ENCODE measurements at places on chromosomes 2 and 18.

- DNase-seq: no peak
Observed at GRCh38 chr2:88600038-88600465, 27.2 kb downstream of the EIF2AK3 start.

GRCh38 chr2:215723631-215724011 is 287.8 kb upstream of the FN1 start:
- DNase-seq: no peak

- no peak for DNase-seq
Observed at GRCh38 chr18:49630246-49630699, 68.4 kb downstream of the LIPG start.

GRCh38 chr2:39584283-39584965 is 81.3 kb upstream of the TMEM178A start:
- DNase-seq: no peak

DNA sequence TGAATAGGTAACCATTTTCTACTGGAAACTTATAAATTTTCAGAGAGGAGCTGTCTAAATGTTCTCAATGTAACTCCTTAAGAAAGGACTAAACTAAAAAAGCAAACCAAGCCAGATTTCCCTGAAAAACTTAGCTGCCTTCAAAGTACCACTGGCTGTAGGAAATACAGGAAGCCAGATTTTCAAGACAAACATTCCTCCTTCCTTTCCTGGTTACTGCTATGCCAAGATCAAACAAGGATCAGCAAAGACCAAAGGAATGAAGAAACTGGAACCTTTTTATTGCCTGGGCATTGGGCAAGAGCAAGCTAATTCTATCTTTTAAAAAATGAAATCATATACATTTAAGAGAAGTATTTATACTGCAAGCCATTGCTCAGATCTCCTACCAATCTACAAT is 212.7 kb downstream of the DYM start:
- DNase-seq: no peak

- no peak for DNase-seq
Observed at GRCh38 chr2:30987566-30987965, 150.7 kb downstream of the GALNT14 start.

DNA sequence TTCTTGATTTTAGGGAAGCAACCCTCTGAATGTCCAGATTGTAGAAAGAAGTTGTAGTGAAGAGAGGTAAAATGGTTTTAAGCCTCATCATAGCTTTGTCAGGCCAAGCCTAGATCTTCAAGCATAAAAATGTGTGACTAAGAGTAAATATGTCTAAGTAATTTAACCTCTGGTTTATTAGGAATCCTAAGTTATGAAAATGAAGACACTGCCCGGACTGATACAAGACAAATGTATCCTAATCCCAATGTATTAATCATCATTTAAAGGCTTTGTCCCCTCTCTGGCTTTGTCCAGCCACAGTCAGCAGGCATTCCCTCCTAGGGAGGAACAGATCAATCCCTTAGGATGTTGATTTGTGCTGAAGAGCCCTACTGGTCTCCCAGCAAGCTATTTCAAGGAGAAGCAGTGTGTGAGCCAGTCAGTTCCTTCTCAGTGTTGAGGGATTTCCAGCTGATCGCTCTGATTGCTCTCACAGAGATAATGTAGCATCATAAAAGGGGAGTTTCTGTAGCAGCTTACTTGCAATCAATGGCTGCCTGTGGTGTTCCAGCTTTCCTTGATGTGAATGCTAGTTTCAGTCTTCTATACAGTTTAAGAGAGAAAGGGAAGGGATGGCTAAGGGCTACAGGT is 796.1 kb downstream of the EPHA4 start:
- DNase-seq: no peak

- DNase-seq: no peak
Observed at GRCh38 chr2:236512267-236512666, 57.4 kb upstream of the ACKR3 start.

GRCh38 chr18:25568986-25569385 is 217.0 kb upstream of the ZNF521 start:
- no peak for DNase-seq

DNA sequence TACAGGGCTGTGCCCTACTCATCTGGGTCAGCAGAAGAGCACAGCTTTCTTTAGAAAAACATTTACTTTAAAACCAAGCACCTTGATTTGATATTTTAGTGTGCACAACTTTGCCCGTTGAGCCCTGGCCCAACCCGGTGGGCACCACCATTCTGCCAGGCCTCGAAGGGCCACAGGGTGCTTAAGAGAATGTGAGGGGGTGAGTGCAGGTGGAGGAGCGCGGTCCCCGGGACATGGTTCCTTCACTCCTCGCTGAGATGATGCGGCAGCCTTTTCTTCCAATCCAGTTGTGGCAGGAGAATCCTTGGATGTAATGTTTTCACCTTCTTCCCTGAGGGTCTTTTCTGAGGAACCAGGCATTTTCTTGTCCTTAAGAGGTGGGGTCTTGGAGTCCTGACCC is 119.0 kb downstream of the RPIA start:
- DNase-seq: no peak

DNA sequence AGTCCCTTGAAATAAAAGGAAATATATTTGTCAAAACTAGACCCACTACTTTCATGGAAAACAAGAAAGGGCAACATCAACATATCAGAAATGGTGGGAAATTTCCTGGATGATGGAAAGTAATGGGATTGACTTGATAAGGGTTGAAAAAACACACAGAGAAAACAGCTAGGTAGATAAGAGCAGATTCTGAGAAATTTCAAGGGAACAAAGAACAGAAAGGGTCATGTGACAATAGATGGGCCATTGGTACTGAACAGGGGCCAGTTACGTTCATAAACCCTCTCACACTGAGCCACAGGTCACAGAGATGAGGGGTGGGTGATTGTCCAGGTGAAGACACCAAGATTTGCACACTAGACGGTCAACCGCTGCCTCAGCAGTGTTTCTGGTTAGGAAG is 98.7 kb downstream of the QPCT start:
- DNase-seq: no peak

DNA sequence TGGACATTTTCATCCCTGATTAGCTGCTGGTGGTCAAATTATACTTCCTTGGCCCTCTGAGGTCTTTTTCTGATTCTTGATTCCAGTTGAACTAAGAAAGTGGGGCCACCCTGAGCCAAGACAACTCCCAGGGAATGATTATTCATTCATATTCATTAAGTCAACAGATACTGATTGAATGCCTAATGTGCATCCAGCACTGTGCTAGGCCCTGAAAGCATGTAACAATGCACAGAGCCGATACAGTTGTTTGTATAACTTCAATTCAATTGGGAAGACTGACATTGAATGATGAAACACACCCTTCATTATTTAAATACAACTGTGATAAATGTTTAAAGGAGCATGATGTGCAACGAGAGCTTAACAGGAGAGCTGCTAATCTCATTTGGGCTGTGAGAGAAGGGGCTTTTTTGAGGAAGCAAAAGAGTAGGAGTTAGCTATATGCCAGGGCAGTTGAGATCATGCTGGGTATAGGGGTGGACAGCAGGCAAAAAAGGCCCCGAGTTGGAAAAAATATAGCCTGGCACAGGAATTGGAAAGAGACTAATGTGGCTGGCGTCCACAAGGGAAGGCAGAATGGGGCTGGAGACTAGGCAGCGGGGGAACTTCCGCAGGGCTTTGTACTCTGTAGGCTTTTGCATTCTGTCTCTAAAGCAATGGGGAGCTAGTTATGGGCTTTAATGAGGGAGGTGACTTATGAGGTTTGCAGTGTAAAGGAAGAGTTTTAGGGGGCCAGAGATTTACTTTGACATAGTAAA is 57.2 kb upstream of the ACVR1 start:
- no peak for DNase-seq

GRCh38 chr2:230758566-230759480 is 46.2 kb downstream of the CAB39 start:
- no peak for DNase-seq

DNA sequence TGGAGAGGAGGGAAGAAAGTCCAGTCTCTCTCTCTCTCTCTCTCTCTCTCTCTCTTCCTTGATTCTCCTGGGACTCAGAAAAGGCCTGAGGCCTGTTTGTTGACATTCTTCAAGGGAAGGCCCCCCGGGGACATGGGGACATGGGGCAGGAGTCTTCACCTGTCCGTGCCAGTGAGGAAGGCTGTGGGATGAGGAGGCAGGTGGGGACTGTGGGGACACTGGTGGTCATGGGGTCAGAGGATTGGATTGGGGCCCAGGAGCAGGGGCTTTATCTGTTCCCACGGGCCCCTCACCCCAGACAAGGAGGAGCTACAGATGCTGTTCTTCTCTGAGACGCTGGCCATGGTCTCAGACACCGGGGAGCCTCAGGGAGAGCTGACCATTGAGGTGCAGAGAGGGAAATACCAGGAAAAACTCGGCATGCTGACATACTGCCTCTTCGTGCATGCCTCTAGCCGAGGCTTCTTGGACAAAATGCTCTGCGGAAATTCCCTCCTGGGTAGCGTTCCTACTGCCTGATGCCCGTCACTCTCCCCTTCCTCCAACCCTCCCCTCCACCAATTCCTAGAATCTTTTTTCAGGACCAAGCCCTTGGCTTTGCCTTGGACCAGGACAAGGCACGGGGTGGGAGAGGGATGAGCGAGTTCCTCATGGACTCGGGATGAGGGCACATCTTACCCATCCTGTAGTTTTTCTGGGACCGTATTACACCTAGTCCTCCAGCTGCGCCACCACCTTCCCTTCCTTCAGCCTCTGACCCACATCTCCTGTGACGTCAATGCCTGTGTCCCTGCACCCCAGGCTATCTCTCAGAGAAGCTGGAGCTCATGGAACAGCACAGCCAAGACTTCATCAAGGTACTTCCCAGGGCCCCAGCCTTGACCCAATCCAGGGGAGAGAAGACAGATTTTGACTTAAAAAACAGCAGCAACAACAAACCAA is 850 bp downstream of the CATIP start:
- DNase-seq: no peak

- DNase-seq: no peak
Observed at GRCh38 chr2:138455691-138456090, 45.9 kb upstream of the SPOPL start.

GRCh38 chr2:33512112-33512511 is 35.7 kb downstream of the RASGRP3 start:
- DNase-seq: no peak

DNA sequence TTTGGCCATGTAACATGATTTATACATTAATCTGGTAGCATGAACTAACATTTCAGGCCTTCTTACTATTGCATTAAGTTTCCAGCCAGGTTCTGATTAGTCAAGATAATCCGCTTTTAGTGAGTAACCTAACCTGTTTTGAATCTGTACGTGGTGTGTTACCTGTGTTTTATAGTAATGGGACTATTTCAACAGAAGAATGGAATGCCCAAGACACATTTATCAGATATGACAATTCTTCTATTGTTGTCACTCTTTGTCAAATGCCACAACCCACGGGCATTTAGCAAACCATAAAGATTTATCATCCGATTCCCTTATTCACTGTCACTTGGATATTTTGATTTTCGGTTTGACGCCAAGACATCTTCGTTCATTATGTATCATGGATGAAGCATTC is 117.9 kb downstream of the ETAA1 start:
- DNase-seq: no peak

- DNase-seq: no peak
Observed at GRCh38 chr2:205681401-205682238, 681 bp upstream of the NRP2 start.

DNA sequence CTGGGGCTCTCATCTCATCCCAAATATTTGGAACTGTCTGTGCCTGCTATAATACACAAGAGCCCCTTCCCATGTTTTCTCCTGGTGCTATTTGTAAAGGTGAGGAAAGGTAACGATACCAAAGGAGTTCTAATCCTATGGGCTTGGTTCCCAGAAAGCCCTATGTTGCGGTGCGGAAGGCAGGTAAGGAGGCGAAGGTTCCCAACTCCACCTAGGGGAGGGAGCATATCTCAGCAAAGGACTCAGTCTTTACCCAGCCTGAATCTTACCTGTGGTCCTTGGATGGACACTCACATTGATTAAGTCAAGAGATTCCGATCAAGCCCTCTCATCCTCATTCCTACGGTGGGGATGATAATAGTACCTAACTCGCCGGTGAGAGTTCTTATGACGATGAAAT is 140.1 kb downstream of the BCL2 start:
- no peak for DNase-seq

GRCh38 chr2:203175371-203175770 is 63.4 kb upstream of the CYP20A1 start:
- no peak for DNase-seq

GRCh38 chr2:218332920-218333645 is 23.6 kb upstream of the CATIP start:
- DNase-seq: no peak

- DNase-seq: no peak
Observed at GRCh38 chr2:109261906-109262631, 133.1 kb downstream of the SH3RF3 start.

- no peak for DNase-seq
Observed at GRCh38 chr2:146820672-146821071, 1024.2 kb upstream of the ACVR2A start.

DNA sequence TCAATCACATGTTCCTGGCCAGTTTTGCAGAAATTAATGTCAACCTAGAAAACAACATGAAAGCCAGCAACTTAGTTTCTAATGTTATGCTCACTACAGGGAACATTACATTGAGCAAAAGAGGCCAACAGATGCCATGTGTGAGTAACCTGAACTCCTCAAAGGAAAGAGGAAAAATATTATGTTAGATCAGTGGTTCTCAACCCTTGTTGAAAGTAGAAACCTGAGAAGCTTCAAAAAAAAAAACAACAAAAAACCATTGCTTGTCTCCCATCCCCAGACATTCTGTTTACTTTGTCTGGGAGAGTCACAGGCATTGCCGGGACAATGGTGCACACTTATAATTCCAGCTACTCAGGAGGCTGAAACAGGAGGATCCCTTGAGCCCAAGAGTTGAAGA is 57.7 kb downstream of the METTL4 start:
- DNase-seq: no peak

DNA sequence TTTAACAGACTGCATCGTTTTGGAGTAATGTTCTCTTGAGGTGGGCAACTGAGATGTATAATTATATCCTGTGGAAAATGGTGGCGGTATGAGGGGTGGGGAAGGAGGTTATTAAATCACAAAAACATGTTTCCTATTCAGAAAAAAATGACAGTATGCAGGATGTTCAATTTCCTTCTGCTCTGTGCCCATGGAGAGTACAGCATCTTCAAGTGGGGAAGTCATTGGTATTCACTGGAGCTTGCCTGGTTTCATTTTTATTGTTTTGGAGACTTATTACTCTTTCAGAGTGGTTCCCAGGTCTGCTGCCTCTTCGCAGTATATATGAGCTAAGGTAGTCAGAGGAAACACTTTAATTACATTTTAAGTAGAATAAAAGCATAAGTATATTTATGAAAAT is 318.8 kb upstream of the RAB12 start:
- no peak for DNase-seq

DNA sequence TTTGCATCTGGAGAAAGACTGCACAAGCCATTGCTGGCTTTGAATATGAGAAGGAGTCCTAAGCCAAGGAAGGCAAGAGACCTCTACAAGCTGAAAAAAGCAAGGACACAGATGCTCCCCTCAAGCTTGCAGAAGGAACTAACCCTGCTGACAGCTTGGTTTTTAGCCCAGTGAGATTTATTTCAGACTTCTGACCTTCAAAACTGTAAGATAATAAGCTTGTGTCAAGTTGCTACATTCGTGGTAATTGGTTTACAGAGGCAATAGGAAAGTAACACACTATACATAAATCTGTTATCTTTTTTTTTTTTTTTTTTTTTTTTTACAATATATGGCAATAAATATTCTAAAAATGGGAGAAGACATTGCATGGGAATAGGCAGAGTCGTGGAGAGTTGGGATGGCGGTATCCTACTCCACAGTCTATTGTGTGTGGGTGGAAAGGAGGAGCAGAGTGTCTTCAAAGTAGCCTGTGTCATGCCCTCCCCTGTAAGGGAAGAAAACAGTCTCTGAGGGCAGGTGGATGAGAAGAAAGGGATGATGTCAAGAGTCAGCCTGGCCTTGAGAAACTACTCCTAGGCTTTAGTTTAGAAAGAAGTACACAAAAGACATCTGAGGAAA is 196.9 kb downstream of the THSD7B start:
- DNase-seq: no peak

All from stimulated activated CD4-positive, alpha-beta T cell treated with anti-CD3 and anti-CD28 coated beads, Interleukin-4, amount 100 ng/mL, for 48 hours (primary cell).